ENCODE measurements at places on chromosomes 6 and 20.

GRCh38 chr6:88263591-88263990, 97.4 kb upstream of the CNR1 start:
- DNase-seq = no peak

- no peak for DNase-seq
Observed at GRCh38 chr6:114253431-114253830, 89.4 kb downstream of the HS3ST5 start.

GRCh38 chr20:63295846-63296245, 2.9 kb downstream of the COL20A1 start:
- DNase-seq = no peak

GRCh38 chr6:105893741-105894140, 192.4 kb upstream of the PRDM1 start:
- DNase-seq = no peak

DNA sequence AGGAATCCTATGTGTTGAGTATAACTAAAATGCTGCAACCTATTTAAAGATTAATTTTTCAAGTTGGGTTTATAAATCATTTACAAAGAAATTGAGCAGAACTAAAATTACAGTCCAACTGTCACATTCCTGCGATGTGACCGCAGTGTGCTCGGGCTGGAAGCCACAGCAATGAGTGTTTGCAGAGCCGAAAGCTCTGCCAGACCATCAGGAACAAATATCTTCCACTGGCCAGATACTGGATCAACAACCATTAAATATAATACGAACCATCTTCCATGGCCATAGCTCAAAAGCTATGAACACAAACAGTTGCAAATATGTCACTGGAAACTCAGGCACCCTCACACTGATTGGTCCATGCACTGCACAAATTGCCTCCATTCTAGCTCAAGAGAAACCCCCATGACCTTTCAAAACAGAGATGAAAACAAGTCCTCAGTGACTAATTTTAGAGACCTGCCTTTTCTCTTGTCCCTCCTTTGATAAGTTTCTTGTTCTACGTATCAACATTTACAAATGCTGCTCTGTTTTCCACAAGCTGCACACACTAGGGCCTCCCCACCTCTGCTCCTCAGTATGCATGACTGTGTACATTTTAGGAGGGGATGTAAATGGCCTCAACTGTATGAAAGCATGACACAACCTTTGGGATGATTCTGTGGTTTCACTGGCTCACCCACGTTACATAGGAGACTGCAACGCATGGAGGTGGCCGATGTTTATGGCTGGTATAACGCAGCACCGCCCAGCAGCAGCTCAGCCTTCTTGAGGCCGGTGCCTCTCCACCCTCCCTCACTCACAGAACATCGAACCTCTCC, 171.7 kb downstream of the WDR27 start:
- peak; percentile 77 for DNase-seq

DNA sequence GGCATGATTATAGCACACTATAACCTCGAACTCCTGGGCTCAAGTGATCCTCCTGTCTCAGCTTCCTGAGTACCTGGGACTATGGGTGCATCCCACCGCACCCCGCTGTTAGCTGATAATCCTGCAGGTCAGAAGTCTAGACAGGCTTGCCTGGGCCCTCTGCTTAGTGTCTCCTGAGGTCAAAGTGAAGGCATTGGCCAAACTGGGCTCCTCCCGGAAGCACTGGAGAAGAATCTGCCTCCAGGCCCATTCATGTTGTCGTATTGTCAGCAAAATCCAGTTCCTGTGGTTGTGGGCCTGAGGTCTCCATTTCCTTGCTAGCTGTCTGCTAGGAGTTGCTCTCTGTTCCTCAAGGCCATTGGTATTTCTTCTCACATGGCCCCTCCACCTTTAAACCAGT, 6.3 kb upstream of the MROH8 start:
- no peak for DNase-seq

DNA sequence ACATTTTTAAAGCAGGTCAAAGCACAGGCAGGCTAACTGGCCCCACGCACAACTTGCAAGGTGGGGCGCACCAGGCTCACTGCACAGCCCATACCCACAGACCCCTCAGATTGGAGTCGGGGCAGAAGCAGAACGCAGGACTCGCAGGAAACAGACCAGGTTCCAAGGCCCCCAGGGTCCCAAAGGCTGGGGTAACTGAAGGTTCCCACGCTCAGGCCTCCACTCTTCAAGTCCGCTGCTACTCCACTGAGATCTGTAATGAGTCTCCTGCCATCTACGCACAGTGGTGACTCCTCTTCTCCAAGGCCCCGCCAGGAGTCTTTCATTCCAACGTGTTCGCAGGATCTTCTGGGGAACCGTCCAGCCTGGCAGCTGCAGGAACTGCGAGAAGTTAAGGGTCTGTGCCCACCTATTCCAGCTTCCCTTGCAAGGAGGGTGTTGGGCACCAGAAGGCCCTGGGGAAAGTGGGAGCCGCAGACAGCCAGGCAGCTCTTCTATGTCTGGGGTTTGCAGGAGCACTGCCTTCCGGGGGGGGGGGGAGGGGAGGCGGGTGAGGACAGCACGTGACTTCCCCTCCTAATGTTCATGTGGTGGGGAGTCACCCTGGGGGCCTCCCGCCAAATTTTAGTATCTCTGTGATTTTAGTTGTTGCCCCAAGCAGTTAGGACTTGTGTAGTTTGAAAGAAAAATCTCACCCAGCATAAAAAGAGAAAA, 2.0 kb upstream of the TAF4 start:
- no peak for DNase-seq

DNA sequence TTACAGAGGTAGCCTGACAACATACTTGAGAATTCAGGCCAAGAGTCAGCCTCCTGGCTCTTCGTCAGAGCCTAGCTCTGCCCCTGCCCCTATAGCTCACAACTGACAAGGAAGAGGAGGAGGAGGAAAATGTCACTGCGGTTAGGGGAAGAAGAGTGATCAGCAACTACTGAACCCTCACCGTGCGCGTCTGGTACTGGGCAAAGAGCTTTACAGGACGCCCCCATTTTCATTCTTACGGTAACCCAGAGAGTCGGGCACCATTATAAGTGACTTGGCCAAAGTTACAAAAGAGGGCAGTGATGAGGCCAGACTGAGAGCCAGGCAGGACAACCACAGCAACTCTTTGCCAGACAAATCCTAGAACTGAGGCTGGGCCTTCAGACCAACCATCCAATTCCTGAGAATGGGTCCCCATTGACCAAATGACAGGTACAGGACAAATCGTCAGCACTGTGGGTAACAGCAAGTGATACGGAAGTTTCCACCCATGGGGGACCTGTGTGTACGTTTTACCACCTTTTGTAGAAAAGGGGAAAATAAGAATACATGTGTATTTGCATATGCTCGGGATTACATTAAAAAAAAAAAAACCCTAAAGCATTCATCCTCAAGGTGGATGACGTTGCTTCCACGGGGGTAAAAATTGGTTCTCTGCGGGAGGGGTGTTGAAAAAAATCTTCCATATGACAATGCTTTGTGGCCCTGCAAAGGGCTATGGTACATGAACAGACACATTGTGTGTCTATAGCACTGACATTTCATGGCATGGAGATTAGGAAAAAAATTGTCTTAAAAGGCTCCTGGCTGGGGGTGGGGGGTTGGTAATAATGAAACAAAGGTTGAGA, 118.0 kb downstream of the NFATC2 start:
- no peak for DNase-seq

DNA sequence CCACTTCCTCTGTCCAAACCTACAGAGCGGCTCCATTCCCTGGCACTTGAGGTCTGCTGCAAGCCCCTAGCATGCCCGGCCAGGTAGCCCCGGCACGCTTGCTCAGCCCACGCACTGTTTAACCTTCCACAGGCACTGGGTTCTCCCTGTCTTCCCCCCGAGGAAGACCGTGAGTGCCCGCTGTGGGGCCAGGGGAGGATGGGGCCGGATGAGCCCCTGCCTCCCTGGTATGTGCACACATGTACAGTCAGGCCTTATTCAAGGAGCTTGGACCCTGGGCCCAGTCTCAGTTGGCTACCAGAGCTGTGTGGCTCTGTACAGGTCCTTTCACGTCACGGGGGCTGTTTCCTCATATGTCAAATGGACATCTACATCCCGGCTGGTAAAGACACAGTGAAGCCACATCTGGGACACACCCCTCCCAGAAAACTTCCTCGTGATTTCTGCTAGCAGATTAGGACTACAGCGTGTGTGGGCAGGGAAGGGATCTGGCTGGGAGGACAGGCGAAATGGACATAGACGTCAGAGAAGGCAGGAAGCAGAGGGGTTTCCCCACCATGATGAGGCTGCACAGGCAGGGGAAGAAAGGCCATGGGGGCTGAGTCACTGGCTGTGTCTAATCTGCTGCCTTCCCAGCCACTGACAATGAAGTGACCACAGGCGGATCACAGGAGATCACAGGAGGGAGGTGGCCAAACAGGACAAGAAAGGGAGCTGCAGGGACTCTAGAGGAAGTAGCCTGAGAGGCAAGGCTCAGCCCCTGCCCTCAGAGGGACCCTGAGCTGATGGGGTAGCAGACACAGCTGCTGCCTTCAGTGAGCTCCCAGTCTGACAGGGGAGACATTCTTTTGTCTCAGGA, 62.9 kb downstream of the MRPL14 start:
- DNase-seq = peak; percentile 96
